ENCODE measurements at places on chromosomes 11 and 22. TPM values are rescaled to one million over a fixed set of nuclear protein-coding genes. Genes with fewer than 3 reads are reported as not detected.

Gene VSIG2
- total RNA-seq: 0.49 TPM

Gene ARHGAP20
- total RNA-seq: 52.4 TPM

Gene OR51I1
- not detected for total RNA-seq

Gene NDUFA6
- 32.7 TPM for total RNA-seq

Gene GLB1L2
- total RNA-seq: 0.98 TPM

Gene ZNF70
- total RNA-seq: 4.4 TPM

Gene OVOL1
- under 0.01 TPM for total RNA-seq

Gene VWA5A
- total RNA-seq: 3.9 TPM

Gene PDGFB
- 4.4 TPM for total RNA-seq

Gene ANGPTL5
- total RNA-seq: 0.25 TPM

Gene C11orf21
- 0.25 TPM for total RNA-seq

Gene PKNOX2
- total RNA-seq: 5.4 TPM

Gene MYBPC3
- not detected for total RNA-seq

Gene TRIM49
- not detected for total RNA-seq

Gene MS4A7
- 1.7 TPM for total RNA-seq

Gene PLAAT2
- total RNA-seq: 0.25 TPM

Gene MICAL3
- total RNA-seq: 56.5 TPM

Gene MMP3
- not detected for total RNA-seq

Gene CHCHD10
- total RNA-seq: 5.4 TPM

Gene FOLR2
- total RNA-seq: 3.9 TPM

Gene P2RX6
- total RNA-seq: 0.49 TPM

Gene ANKK1
- total RNA-seq: not detected

Gene SMTNL1
- total RNA-seq: not detected

Gene AMBRA1
- total RNA-seq: 19.7 TPM

Gene RPS6KA4
- total RNA-seq: 7.1 TPM

Gene KCNQ1
- 0.49 TPM for total RNA-seq

Gene C22orf42
- not detected for total RNA-seq

Gene TCF20
- total RNA-seq: 45.5 TPM

Gene GPHA2
- not detected for total RNA-seq

Gene GLB1L3
- total RNA-seq: 0.49 TPM

Gene ACCS
- total RNA-seq: 3.7 TPM

Gene NLRP14
- 0.49 TPM for total RNA-seq

Gene TMEM151A
- 7.6 TPM for total RNA-seq

Gene FBLN1
- total RNA-seq: 39.3 TPM

Gene INS
- not detected for total RNA-seq

Gene DNAJB13
- total RNA-seq: 0.25 TPM

Gene MFNG
- total RNA-seq: 1.5 TPM

Gene TYR
- not detected for total RNA-seq

Gene C22orf31
- not detected for total RNA-seq

Gene GAL3ST1
- total RNA-seq: 0.74 TPM

Gene VPREB3
- not detected for total RNA-seq

Measured in temporal lobe (tissue), 4 donors.